Smooth muscle cell of bladder (primary cell): ENCODE measurements at places on chromosomes 4 and X. TPM values are rescaled to one million over a fixed set of nuclear protein-coding genes. Genes with fewer than 3 reads are reported as not detected.

Gene HMX1
- not detected in 2 replicates for total RNA-seq

Gene ARHGEF38
- not detected in 2 replicates for total RNA-seq

Gene BEX4
- total RNA-seq, result 15.6 and 29.9 TPM in 2 replicates

Gene RNF175
- not detected in 2 replicates for total RNA-seq

Gene TCEAL2
- 0.28 TPM in 1 of 2 replicates, not detected in the other for total RNA-seq
